ENCODE measurements at places on chromosomes 5 and 9. TPM values are rescaled to one million over a fixed set of nuclear protein-coding genes. Genes with fewer than 3 reads are reported as not detected.

The MIGA2 gene
- 30.7 TPM for total RNA-seq

The COX7C gene
- 256 TPM for total RNA-seq

The CREBRF gene
- total RNA-seq: 25.2 TPM

The PIP5K1B gene
- not detected for total RNA-seq

The PROB1 gene
- total RNA-seq: 1.2 TPM

The PGM5 gene
- total RNA-seq: 88.8 TPM

The TBC1D2 gene
- 5.2 TPM for total RNA-seq

The FAM169A gene
- total RNA-seq: 0.17 TPM

The PCDHGB6 gene
- 5.1 TPM for total RNA-seq

The DNAH5 gene
- 2.6 TPM for total RNA-seq

The FBN2 gene
- 78.2 TPM for total RNA-seq

The ECSCR gene
- total RNA-seq: 0.33 TPM

The KCNIP1 gene
- not detected for total RNA-seq

The DCAF10 gene
- 31.3 TPM for total RNA-seq
